ENCODE measurements at places on chromosomes 11 and 22.

GRCh38 chr11:128603003-128603696 is 15.8 kb upstream of the ETS1 start:
- no peak for DNase-seq

- no peak for DNase-seq
Observed at GRCh38 chr22:30332551-30332950, 5.8 kb upstream of the TBC1D10A start.

GRCh38 chr22:31968022-31968421 is 23.7 kb downstream of the YWHAH start:
- no peak for DNase-seq

- no peak for DNase-seq
Observed at GRCh38 chr11:122097419-122098001, 18.5 kb downstream of the BLID start.

DNA sequence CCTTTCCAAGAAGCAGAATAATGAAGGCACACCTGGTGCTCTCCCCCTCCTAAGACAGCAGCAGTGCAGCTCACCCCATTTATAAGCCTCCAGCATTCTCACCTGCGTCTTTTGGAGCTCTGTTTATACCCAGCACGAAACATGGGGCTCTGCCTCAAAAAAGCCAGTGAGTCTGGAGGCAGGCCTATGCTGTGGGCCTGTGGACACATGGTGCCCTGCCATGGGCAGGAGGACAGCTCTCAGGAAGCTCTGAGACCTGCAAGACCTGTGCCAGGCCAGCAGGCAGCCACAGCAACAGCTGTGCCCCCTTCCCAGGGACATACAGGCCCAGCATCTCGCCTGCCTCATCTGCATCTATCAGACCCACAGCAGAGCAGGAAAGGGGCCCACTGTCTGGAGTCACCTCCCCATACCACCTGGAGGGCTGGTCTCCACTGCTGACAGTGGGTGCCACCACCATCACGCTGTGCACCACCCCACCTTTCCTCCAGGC is 64.2 kb downstream of the DGCR2 start:
- DNase-seq = no peak

DNA sequence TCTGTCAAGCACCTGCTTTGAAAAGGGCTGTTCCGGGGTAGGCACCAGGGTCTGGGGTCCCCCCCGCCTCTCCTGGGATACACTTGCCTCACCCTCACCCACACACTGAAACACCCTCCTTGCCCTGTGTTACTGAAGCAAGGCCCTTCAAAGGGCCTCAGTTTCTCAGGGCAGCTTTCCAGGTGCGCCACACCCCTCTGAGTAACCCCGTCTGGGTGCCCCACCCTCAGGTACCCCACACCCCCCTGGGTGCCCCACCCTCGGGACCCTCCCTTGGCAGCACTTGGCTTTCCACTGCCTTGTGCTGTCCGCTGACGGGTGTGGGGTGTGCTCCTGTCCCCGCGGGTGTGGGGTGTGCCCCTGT is 413.6 kb downstream of the TBC1D22A start:
- DNase-seq = no peak

DNA sequence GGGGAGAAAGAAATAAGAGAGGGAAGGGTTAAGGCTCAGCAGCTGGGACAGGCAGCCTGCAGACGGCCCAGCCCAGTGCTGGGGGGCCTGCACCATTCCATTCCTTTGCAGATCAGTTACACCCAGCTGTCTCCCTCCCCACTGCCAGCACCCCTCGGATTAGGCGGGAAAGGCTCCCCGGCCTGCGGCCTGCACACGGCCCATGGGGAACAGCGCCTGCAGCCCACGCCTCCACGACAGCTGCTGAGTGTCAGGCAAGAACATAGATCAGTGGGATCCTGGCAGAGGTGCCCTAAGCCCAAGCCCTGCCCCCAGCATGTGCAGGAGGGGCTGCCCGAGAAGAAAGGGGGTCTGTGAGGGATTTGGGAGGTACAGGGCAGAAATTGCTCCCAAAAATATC is 65.8 kb upstream of the MYOD1 start:
- DNase-seq = no peak

DNA sequence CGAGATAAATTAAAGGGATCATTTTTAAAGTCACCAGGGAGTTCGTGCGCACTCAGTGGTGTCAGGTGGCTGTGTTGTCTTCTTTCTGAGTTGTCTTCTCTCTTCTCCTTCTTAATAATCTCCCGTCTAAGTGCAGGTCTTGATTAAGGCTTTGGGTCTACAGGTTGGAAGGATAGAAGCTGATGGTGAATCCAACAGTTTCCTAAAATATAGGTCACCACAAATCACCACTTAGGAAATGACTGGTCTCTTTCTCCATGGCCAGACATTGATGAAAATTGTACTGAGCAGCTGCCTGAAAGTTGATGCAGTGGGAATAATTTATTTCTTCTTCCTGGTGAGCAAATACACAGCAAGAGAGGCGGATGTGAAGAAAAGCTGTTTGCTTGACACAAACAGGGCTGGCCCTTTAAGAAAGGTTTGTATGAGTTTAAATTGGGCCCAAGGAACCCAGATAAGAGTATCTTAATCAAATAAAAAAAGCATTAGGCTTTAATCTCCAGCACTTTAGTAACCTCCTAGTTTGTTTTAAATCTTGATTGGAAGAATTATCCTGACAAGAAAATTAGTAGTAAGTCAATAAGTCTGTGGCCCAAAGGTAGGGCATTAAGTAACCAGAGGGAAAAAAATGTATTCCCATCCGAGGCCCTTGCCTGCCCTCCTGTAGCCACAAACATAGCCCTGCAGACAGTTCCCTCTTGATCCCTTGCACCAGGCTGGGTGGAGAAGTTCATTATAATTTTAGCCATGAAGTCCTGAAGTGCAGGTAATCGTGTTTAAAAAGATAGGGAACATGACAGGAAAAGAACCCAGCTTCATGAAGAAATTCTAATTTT is 245.8 kb downstream of the KIRREL3 start:
- DNase-seq = no peak

DNA sequence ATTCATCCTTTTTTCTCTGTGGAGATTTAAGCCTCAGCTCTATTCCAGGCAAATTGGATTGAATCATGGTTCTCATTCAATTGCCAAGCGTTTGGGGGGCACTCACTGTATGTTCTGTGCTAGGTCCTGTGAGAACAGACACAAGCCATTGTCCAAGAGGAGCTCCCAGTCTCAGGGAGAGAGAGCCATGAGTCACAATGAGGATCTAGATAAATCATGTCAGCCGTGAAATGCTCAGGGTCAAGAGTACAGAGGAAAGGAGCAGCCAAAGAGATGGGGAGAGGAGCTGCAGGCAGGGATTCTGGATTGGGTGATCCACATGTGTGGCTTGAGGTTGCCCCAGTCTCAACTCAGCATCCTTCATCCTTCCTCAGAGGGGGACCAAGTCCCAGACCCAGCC is 93.6 kb downstream of the FEZ1 start:
- DNase-seq = no peak

DNA sequence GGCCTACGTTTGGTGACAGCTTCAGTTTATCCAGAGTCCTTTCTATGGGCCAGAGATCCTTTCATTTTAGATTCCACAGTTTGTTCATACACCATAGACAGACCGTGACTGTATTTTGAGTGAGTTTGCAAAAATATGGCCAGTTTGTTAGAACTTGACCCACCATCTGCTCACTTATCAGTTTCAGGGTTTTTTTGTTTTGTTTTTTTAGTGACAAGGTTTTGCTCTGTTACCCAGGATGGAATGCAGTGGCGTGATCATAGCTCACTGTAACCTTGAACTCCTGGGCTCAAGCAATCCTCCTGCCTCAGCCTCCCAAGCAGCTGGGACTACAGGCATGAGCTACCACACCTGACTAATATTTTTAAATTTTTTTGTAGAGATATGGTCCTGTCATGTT is 9.1 kb upstream of the CKAP5 start:
- DNase-seq = no peak

DNA sequence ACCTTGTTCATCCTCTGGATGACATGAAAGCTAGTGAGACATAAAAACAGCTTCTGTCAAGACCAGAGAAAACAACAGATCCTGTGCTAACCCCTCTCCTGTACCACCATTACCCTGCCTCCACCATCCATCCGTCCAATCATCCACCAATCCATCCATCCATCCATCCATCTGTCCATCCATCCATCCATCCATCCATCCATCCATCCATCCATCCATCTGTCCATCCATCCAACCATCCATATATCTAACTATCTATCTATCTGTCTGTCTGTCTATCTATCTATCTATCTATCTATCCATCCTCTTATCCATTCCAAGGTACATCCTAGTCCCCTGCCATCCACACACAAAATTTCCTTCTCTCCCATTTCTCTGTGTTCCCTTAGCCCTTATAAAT is 46.6 kb upstream of the ME3 start:
- no peak for DNase-seq

GRCh38 chr11:87391496-87391895 is 353.8 kb downstream of the TMEM135 start:
- no peak for DNase-seq
